ENCODE measurements at places on chromosomes 5 and 9.

DNA sequence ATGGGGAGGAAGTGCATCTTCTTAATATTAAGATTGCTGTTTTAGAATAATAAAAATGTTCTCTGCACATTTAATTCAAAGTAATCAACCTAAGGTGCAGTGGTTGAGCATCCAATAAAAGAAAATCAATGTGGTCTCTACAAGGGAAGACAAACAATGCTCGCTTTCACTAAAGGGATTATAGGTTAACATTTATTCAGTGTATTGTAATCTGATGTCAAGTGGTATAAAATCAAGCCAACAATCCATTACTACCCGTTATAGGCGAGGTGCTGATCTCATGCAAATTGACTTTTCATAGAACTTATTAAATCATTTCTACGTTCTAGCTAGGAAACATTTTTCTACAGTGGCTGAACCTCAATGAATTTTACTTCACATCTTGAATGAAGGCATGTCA lies 773.9 kb downstream of the NR2F1-AS1 start:
- no peak for DNase-seq

- no peak for DNase-seq
Measured at GRCh38 chr9:84228130-84228720, 112.3 kb downstream of the SLC28A3 start.

DNA sequence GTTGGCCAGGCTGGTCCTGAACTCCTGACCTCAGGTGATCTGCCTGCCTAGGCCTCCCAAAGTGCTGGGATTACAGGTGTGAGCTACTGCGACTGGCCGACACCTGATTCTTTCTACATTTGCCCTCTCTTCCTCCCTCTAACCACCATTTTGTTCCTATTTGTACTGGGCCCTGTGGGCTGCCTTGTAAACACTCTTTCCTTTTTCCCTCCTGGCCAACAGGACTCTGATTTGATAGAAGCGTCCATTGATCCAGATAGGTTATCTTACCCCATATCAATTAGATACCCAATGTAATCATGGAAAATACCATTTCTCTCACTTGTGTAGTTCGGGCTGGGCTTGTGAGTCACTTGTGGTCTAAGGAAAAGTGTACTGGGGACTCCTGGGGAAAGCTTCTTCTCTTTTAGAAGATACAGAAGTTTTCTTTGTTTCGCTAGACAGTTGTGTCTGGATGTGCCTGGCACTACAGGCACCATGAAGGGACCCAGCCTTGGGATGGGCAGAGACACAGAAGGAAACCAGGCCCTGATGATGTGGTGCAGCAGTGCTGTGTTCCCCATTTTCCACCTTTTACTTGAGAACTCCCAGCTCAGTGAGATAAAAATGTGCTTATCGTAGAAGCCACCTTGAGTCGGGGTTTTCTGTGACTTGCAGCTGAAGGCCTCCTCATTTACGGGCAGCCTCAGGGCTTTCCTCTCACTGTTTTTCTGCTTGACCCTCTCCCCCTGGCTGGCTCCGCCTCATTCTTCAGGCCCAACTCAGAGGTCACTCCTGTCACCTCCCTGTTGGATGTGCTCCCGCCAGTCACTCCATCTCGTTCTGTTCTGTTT lies 32.8 kb upstream of the CPEB4 start:
- DNase-seq = no peak

- no peak for DNase-seq
Measured at GRCh38 chr5:119398727-119399466, 43.1 kb downstream of the TNFAIP8 start.

- no peak for DNase-seq
Measured at GRCh38 chr5:150503977-150504620, 3.8 kb upstream of the NDST1 start.

DNA sequence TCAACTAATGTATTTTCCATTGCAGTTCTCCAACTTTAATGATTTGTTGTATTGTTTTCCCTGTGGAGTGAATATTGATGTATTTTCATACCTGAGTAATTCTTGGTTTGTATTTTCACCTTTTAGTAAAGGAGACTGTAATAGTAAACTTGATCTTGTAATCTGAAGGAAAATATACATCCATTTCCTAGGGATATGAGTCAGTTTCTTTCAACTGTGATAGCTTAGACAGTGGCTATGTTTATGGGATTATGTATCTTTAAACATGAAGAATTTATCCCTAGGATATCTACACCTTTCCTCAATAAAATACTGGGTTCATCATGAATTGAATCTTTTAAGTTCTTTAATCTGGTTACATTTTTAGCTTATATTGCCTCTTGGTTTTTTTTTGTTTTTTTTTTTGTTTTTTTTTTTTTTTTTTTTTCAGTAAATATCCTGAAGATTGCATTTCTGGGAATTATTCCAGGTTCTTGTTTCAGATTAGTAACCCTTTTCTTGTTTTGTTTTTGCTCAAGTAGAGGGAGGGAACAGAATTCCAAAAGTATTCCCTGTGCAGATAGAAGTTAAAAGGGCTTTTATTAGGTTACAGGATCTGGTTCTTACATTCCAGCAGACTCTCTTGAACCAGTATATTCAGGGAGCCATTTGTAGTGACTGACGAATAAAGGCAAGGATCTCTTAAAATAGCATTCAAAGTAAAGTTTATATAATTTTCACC lies 7.1 kb downstream of the WDR36 start:
- no peak for DNase-seq

- DNase-seq = no peak
Measured at GRCh38 chr9:31573561-31573960, 810.9 kb upstream of the ACO1 start.

- peak; percentile 79 for DNase-seq
Measured at GRCh38 chr5:73213566-73213998, 40.6 kb downstream of the TMEM174 start.

DNA sequence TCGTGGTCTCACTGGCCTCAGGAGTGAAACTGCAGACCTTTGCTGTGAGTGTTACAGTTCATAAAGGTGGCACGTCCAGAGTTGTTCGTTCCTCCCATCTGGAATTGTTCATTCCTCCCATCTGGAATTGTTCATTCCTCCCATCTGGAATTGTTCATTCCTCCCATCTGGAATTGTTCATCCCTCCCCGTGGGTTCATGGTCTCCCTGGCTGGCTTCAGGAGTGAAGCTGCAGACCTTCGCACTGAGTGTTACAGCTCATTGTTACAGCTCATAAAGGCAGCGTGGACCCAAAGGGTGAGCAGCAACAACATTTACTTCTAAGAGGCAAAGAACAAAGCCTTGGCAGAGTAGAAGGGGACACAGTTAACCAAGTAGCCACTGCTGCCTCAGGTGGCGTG lies 69.1 kb downstream of the GCNT1 start:
- no peak for DNase-seq

DNA sequence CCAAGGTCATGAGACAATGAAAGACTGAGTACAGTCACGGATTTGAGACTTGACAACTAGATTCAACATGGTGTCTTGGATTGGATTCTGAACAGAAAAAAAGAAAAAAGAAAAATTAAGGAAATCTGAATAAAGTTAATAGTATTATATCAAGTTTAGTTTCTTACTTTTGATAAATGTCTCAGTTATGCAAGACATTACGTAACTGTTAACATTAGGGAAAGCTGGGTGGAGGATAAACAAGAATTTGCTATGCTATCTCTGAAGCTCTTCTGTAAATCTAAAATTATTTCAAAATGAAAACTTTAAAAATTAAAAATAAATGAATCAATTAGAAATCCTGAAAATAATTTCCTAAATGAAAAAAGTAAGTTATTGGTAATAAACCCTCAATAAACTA lies 14.4 kb upstream of the DCAF12 start:
- DNase-seq = no peak

DNA sequence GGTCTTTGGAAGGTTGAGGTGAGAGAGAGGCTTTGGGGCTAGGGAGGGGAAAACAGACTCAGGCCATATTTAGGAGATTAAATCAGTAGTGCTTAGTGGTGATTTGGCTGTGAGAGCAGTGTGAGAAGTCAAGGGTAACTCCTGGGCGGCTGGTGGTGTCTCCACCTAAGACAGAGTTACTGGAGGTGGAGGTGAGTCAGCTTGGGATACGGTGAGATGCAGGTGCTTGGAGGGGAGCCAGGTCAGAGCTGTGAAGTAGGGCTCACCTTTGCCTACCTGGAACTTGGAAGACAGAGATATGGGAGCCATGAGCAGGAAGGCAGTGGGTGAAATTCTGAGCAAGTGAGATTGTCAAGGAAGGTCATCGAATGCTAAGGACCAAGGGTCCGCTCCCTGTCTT lies 24.5 kb downstream of the RGS3 start:
- no peak for DNase-seq

DNA sequence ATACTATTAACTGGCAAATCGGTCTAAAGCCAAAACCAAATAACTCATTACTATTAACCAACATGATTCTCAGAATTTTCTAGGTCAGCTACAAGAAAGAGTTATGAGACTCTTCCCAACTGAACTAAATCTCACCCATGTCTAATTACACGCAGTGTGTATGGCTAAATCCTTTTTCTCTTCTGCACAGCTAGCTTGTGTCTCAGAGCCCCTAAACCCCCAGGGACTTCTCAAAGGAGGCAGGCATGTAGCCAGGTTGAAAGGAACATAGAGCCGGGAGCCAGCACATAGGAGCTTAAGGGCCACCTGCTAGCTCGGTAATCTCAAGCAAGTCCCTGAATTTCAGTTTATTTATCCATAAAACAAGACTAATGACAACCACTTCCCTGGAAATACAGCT lies 2.2 kb upstream of the GZMK start:
- DNase-seq = peak; percentile 19

DNA sequence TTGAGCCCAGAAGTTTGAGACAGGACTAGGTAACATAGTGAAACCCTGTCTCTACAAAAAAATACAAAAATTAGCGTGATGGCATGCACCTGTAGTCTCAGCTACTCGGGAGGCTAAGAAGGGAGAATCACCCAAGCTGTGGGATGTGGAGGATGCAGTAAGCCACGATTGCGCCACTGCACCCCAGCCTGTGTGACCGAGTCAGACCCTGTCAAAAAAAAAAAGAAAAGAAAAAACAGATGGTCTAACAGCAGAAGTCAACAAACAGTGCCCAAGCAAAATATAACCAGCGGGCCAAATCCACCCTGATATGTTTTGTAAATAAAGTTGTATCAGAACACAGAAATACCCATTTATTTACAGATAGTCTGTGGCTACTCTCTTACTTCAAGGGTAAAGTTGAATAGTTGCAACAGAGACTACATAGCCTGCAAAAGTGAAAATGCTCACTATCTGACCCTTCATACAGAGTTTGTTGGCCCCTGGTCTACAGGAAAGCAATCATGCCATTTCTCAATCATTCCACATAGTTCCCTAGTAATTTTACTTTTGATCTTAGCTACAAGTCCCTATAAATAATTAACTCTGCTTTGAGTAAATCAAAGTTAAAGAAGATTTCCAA lies 383.7 kb downstream of the TLE1 start:
- DNase-seq = no peak

DNA sequence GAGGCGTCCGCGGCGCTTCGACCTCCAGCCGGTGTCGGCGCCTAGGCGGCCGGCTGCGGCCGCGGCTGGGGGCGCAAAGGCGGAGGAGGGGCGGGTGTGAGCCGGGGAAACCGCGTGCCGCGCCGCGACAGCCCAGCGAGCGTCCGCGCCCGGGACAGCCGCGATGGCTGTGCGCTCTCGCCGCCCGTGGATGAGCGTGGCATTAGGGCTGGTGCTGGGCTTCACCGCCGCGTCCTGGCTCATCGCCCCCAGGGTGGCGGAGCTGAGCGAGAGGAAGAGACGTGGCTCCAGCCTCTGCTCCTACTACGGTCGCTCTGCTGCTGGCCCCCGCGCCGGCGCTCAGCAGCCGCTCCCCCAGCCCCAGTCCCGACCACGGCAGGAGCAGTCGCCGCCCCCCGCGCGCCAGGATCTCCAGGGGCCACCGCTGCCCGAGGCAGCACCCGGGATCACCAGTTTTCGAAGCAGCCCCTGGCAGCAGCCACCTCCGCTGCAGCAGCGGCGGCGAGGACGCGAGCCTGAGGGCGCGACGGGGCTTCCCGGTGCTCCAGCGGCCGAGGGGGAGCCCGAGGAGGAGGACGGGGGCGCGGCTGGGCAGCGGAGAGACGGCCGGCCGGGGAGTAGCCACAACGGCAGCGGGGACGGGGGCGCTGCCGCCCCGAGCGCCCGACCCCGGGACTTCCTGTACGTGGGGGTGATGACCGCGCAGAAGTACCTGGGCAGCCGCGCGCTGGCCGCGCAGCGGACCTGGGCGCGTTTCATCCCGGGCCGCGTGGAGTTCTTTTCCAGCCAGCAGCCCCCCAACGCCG lies 605 bp downstream of the CHSY3 start:
- no peak for DNase-seq

- no peak for DNase-seq
Measured at GRCh38 chr9:99391937-99392594, 170.0 kb downstream of the SEC61B start.

- DNase-seq = no peak
Measured at GRCh38 chr5:29498412-29498811, 1695.1 kb upstream of the CDH6 start.

- no peak for DNase-seq
Measured at GRCh38 chr5:140575309-140575708, 10.7 kb downstream of the SLC35A4 start.

DNA sequence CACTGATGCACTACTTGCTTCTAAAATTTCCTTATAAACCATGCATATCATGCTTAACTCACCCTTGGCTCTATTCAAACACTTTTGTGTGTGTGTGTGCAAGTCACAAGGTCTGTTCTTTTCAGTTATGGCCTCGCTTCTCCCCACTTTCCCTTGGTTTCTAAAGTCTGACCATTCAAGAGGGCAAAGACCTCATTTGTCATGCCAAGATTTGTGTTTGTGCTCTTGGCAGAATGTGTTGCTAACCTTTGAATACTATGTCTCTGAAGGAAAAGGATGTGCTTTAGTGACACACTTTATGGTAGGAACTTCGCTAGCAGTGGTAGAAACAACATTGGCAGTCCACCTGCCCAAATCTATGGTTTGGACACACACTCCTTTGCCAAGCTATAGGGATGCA lies 50.4 kb downstream of the SNX18 start:
- DNase-seq = no peak

GRCh38 chr9:135087899-135088347 lies 455 bp downstream of the OLFM1 start:
- DNase-seq = no peak

DNA sequence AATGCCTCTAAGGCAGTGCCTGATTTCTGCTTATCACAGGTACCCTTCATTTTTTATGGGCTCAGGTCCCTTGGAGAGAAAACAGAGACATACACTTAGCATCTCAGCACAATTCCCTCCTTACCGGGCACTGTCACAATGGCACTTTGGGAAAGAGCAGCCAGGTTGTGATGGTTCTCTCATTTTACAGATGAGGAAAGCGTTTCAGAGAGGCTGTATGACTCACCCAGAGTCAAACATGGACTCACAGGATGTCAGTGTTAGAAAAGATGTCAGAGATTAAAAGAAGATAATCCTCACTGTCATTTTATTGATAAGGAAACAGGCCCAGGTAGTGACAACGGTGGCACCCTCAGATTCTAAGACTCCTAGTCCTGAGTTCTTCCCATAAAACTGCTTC lies 12.0 kb upstream of the SLC31A2 start:
- no peak for DNase-seq

- DNase-seq = no peak
Measured at GRCh38 chr5:28809811-28810750, 1771.7 kb upstream of the CDH9 start.

- peak; percentile 82 for DNase-seq
Measured at GRCh38 chr5:172293054-172293744, 9.6 kb upstream of the UBTD2 start.

- no peak for DNase-seq
Measured at GRCh38 chr5:71738662-71739361, 19.7 kb downstream of the CARTPT start.

All from NCI-H345 (cell line).